MV-4-11 (cell line): ENCODE measurements at places on chromosomes 12 and 14.

DNA sequence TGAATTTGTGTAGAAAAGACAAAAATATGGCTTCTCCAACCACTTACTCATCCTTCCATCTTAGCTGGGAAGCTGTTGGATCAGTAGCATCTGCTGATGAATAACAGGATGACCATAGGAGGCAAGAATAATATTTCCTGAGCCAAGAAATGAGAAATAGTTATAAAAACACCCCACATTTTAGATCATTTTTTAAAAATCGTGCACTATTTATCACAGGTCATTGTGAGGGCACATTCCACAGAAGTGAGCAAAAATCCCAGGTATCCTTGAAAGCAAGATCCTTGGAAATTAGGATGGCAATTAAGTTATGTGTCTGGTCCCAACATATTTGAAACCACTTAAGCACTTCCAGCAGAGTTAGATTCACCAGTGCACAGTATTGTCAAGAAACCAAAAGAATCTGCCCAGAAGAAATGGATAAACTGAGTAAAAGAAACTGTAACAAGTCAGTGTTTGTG lies 8.4 kb downstream of the FAR2 start:
- DNase-seq = no peak

DNA sequence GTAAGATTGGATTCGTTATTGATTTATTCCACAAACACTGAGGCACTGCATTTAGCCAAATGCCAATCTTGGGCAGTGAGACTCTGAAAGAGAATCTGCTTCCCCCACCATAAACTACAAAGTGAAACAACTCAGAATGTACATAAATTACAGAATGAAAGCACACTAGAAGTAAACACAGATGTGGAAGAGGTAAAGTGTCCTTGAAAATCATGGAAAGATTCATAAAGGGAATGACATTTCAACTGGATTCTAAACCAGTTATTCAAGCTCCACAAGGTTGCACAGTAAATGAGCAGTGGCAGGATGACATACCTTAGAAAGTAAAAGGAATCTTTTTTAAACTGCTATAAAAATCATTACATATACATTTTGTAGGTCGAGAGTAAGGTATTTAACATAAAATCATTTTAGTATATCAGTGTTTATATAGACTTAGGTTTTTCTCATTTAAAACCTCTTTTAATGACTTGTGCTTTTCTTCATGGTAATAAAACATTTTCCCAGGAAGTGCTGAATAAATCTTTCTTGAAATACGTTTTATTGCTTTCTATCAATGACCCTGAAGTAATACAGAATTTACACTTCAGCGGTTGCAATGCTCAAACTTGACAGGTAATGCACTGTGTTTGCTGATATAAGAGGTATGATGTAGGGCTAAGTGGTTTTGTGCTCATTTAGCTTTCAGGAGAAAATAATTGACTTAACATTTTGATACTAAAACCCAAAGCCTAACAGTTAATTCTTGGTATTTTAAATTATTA lies 270.6 kb downstream of the NAV3 start:
- DNase-seq = no peak

GRCh38 chr14:81224222-81224621 lies 3.5 kb upstream of the GTF2A1 start:
- no peak for DNase-seq

DNA sequence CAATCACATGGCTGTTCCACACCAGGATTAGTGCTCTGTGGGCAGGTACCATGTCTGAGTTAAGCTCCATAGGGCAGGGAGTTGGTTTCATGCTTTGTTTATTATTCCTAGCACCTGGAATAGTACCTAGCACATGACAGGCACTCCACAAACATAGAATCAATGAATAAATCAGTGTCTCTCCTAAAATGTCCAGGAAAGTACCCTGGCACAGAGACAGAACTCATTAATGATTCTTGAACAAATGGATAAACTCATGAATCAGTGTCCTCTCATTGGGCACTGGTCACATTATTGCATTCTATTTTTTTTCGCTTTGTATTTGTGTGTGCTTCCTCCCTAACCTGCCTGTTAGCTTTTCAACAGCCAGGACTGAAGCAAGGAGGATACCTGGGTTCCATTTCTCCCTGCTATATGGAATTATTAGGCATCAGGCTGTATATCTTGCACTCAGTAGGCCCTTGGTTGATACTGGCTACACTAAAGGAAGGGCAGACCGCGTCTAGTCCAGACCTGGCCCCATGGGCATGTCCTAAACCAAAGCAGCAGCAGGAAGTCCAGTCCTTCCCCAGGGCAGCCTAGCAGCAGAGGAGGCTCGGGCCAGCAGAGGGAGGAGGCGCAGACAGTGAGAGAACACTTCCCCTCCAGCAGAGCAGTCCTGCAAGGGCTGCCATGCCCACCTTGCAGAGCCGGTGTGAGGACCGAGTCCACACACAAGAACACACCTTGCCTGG lies 18.4 kb downstream of the HDAC7 start:
- DNase-seq = no peak
